ENCODE measurements at places on chromosomes 4 and X.

GRCh38 chr4:158007566-158007965 is 165.3 kb downstream of the GASK1B start:
- no peak for DNase-seq

GRCh38 chr4:43855283-43855682 is 593.3 kb downstream of the KCTD8 start:
- no peak for DNase-seq

GRCh38 chr4:156635051-156635450 is 336.5 kb downstream of the PDGFC start:
- no peak for DNase-seq

DNA sequence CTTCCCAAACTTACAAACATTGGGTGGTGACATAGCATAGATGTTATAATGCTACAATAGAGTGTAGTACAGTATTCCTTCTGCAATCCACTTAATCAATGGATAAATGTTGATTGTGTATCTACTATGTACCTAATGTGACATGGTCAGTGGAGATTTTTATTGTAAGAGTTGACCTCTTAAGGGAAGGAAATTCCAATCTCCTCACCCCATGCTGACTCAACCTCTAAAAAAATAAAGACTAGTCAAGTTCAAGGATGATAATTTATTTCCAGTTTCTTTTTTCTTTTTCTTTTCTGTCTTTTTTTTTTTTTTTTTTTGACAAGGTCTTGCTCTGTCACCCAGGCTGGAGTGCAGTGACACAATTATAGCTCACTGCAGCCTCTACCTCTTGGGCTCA is 206.5 kb upstream of the STS start:
- DNase-seq, result no peak

DNA sequence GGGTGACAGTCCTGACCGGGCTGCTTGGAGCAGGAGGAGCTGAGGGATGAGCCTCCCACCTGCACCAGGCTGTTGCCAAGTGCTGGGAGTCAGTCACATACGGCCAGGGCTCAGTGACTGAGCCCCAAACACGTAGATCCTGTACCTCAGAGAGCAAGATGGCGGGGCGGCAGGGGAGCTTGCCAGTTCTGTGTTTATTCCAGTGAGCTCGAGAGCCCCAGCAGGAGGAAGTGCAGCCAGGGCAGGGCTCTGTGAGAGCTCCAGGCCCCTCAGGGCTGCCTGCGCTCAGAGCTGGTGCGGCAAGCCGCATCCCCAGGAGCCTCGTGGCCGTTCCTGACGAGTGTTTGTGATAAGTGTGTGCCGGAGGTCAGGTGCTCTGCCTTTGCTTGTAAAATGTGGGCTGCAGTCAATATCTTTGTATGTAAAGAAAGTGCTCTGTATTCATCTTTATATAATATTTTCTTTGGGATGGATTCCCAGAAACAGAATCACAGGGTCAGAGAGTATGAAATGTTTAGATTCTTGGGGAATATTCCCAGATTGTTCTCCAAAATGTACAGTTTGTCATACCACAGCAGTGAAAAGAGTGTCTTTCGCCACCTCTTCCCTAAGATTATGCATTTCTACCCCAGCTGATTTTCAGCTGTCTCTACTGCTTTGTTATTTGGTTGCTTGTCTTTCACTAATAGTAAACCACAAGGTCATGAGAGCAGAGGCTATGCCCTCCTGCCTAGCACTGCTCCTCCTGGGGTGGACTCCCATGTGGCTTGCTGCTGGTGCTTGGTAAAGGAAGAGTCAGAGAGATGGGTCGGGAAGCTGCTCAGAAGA is 50.3 kb downstream of the NELFA start:
- DNase-seq, result no peak

DNA sequence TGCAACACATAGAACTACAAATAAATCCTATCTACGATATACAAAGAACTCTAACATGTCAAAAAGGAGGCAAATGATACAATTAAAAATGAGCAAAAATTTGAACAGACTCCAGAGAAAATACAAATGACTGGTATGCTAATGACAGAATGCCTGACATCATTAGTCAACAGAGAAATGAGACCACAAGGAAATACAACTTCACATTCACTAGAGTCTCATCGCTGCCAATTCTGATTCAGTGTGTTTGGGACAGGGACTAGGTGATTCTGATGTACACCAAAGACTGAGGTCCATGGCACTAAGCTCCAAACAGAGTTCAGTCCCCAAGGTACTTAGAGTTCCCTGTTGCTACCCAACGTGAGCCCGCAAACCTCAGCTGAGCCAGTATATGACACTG is 23.4 kb downstream of the SLC2A9 start:
- DNase-seq, result no peak

DNA sequence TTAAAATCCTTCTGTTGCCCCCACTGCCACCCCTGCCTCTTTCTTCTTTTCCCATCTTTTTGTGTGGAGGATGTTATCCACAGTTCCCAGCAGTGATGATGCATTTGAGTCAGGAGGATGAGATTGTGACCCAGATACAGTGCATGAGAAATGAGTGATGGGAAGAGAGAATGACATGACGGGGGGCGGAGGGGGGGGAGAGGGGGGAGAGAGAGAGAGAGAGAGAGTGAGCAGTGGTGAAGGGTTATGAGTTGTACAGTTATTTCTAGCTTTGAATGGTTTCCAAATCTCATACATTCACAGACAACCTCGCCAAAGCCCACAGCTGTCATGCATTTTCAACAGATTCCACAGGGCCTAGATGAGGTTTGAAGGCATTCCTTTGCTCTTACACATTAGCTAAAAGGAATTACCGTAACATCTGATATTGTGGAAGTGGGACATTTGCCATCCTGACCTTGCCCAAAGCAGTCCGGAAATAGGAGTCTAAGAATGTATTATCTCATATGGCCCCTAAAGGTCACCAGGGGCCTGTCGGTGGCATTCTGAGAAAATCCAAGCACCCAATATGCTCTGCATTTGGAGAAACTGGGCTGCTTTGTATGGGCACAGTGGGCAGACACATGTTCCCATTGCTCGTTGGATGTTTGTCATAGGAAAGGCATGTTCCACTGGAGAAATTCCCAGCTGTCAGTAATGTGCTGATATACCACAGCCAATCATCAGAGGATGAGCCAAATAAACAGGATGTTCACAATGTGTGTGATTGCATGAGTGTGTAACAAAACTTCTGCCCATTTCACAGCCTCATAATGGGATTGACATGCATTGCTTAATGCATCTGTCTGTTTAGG is 435.8 kb downstream of the SPRY1 start:
- DNase-seq, result no peak

DNA sequence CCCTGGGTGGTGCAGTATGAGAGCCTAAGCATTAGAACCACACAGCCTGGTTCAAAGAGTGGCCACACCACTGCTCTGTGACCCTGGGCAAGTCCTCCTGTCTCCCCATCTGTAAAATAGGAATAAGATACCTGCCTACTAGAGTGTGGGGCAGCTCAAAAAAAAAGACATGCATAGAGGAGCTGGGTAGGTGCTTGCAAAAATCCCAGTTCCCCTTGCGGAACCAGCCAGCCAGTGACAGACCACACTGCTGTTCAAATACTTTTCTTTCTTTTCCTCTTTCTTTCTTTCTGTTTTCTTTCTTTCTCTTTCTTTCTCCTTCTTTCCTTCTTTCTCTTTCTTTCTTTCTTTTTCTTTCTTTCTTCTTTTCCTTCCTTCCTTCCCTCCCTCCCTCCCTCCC is 63.0 kb upstream of the TRIM2 start:
- DNase-seq, result no peak

GRCh38 chr4:1743975-1744374 is 22.7 kb downstream of the TACC3 start:
- no peak for DNase-seq

GRCh38 chr4:109211671-109212070 is 90.8 kb downstream of the COL25A1 start:
- DNase-seq, result no peak

- DNase-seq, result no peak
Observed at GRCh38 chr4:119962631-119963030, 104.0 kb downstream of the MAD2L1 start.

GRCh38 chrX:147602176-147602696 is 309.5 kb upstream of the FMR1 start:
- DNase-seq, result no peak

- DNase-seq, result no peak
Observed at GRCh38 chr4:149823769-149824221, 8.2 kb upstream of the IQCM start.

DNA sequence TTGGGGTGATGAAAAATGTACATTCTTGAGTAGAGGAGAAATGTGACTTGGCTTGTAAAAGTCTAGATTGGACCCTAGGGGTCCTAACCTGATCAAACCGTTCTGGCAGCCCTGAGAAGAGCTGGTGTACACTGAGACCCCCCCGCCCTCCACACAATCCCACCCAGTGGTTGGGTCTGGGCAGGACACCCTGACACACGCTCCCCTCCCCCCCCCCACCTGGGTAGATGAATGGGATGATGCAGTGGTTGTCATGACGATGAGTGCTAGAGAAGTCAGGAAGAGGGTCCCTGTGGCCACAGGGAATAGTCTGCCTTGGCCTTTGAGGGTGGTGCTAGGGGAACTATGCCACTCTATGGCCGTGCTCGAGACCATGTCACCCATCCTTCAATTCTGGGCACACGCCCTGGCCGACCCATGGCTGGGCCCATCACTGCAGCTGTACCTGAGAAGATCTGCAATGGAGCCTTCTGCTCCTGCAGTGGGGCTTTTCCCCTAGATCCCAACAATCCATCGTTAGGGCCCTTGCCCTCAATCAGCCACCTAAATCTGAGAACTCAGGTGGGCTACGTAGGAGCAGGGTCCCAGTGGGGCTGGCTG is 4.4 kb downstream of the CDK16 start:
- DNase-seq, result no peak

GRCh38 chr4:165506849-165507248 is 128.0 kb downstream of the CPE start:
- DNase-seq, result no peak

DNA sequence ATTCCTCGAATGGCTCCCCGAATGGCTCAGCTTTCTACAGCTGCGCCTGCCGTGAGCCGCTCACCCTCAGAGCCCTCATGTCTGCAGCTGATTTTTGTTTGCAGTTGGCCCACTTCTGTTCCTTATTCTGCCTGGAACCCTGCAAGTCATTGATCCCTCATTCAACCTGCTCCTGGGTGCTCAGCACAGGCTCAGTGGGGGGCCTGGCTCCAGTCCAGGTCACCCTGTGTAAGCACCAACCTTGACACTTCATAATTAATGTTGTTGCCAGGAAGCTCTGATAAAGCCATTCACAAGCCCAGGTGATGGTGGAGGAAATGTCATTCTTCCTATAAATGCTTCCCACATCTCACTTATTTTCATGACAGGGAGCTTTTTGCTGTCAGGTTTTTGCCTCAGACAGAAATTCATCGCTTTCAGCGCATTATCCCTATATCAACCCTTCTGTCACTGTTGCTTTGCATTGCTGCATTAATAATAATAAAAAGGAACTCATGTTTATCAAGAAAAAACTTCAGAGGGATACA is 85.7 kb downstream of the F11 start:
- DNase-seq, result no peak
